ENCODE measurements at places on chromosomes 1 and 21.
A peak's percentile ranks its signal among the peaks of the same experiment; 100 is the strongest.

DNA sequence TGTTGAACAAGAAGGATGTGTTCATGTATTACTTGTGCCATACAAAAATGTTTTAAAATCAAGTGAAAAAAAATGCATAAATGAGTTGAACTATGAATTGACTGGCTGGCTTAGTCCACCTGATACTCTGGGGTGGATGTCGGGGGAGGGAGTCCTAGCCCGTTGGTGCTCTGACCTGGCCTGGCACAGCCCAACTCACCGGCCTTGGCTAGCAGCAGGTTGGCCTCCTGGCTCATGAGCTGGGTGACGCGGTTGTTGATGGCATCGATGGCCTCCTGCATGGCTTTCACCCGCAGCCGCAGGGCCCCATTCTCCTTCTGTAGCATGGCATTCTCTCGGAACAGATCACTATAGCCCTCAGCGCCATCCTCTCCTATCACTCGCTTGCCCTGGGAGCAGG is 21.6 kb downstream of the KIF21B start:
- DNase-seq = no peak

- no peak for DNase-seq
Measured at GRCh38 chr1:101221945-101222429, 14.8 kb upstream of the S1PR1 start.

DNA sequence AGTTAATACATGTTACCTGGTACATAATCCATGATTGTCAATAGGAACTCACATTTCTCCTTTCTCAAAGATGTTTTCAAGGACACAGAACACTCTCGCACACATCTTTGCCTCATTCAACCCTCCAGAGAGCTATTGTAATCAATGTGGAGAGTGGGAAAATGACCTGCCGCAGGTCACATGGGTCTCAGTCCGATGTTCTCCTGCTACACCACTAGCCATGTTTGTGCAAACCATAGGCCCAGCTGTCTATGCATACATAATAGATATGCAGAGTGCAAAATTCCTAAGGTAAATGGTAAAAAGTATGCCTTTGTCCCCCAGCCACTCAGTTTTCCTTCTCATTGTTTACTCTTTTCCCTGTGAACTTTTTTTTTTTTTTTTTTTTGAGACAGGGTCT is 89.2 kb downstream of the ADSS2 start:
- no peak for DNase-seq

- peak; percentile 59 for DNase-seq
Measured at GRCh38 chr1:32464716-32465577, at the start of gene ZBTB8B. Gene ZBTB8B (plus strand): TSS chr1:32465072. CDS start chr1:32470625, 5,553 bp downstream.

DNA sequence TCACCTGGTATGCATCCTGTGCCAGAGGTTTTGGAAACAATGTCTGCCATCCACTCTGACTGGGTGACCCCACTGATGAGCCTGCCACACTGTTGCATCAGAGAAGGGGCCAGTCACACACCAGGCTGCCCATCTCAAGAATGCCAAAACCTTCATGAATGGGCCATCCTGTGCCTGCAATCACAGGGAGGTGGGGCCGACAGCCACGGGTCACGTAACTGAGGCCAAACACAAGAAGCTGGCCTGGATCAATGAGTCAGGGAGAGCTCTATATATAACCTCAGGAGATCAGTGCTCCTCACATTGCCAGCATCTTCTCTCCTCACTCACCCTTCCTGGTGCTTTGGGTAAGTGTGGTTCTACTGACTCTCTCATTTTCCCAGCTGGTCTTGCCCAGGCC is at the start of gene LORICRIN:
Gene LORICRIN (plus strand): TSS at position 301 of the 400 bp plus-strand sequence. CDS start 1,263 bp downstream, outside the sequence.
- no peak for DNase-seq

DNA sequence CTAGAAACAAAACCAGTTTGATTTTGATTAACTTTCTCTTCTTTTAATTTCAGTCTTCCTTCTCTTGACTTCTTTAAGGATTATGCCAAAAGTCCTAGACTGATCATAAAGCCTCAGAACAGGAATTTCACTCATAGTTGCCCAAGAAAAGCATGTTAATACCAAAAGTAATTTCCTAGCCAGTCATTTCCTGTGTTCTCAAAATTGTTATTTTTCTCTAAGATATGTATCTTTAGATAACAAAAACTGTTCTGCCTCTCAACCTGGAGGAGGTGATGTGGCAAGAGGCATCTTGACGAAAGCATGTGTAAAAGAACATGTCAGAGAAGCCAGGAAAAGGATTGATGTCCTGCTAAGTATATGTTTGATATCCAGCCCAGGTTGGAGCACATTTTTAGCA is 78.0 kb upstream of the IPO9 start:
- no peak for DNase-seq

- peak; percentile 53 for DNase-seq
Measured at GRCh38 chr1:200258447-200259375, 151.1 kb downstream of the ZNF281 start.

- peak; percentile 37 for DNase-seq
Measured at GRCh38 chr1:110548381-110548780, 29.4 kb upstream of the KCNA10 start.

- no peak for DNase-seq
Measured at GRCh38 chr1:27581823-27582243, 22.1 kb downstream of the AHDC1 start.

- DNase-seq = no peak
Measured at GRCh38 chr21:30083225-30083945, 83.2 kb downstream of the CLDN17 start.

DNA sequence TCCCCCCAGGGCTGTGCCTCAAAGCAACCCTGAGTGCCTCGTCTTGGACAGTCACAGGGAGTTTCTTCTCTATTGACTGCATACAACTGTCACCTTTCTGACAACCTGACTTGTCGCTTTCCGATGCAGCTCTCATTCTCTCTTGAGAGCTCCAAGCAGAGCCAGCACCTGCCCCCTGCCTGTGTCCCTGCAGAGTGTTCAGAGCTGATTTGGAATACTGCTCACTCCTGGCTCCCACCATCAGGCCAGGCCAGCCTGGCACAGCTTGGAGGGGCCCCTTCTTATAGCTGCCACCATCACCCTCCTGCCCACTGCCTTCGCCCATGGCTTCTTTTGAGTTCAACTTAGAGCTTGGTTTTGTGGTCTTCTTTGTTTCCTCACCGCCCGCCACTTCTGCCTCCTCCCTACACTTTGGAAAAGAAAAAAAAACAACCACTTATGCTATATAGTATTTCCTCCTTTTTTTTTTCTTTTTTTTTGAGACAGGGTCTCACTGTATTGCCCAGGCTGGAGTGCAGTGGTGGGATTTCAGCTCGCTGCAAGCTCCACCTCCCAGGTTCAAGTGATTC is 12.3 kb downstream of the NCF2 start:
- DNase-seq = no peak

GRCh38 chr1:229155472-229155871 is 115.4 kb upstream of the RAB4A start:
- no peak for DNase-seq

GRCh38 chr1:173856014-173856413 is 11.8 kb downstream of the GAS5 start:
- no peak for DNase-seq

DNA sequence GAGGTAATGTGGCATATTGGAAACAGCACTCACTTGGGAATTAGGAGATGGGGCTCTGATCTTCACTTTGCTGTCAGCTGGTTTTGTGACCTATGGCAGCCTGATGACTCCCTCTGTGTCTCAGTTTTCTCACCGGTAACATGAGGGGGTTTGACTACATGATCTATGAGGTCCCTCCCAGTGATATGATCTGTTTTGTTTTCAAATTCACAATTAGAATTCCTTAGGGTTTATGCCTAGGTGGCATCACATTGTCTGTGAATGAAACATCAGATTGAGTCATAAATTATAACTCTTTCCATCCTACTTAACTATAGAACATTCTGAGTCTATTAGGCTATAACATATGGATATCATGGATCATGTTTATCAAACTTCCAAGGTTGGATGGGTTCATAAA is 386.6 kb downstream of the PTBP2 start:
- DNase-seq = no peak

- DNase-seq = no peak
Measured at GRCh38 chr1:182888736-182889531, 49.8 kb downstream of the DHX9 start.

- no peak for DNase-seq
Measured at GRCh38 chr1:28887835-28888682, 26.3 kb upstream of the EPB41 start.

- DNase-seq = no peak
Measured at GRCh38 chr1:18891426-18891780, 11.0 kb downstream of the ALDH4A1 start.

DNA sequence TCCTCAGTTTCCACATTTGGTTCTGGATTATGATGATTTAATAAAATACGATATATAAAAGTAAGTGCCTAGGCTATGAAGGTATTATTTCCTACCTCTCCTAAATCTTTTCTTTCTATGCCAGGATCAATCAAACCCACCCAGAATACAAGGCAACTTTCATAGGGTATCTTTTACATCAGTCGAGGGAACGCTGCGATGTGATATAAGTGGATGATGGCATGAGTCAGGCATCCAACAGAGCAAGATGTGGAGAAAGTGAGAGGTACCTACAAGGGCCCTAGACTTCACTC is 781 bp downstream of the TTLL7 start:
- DNase-seq = no peak

DNA sequence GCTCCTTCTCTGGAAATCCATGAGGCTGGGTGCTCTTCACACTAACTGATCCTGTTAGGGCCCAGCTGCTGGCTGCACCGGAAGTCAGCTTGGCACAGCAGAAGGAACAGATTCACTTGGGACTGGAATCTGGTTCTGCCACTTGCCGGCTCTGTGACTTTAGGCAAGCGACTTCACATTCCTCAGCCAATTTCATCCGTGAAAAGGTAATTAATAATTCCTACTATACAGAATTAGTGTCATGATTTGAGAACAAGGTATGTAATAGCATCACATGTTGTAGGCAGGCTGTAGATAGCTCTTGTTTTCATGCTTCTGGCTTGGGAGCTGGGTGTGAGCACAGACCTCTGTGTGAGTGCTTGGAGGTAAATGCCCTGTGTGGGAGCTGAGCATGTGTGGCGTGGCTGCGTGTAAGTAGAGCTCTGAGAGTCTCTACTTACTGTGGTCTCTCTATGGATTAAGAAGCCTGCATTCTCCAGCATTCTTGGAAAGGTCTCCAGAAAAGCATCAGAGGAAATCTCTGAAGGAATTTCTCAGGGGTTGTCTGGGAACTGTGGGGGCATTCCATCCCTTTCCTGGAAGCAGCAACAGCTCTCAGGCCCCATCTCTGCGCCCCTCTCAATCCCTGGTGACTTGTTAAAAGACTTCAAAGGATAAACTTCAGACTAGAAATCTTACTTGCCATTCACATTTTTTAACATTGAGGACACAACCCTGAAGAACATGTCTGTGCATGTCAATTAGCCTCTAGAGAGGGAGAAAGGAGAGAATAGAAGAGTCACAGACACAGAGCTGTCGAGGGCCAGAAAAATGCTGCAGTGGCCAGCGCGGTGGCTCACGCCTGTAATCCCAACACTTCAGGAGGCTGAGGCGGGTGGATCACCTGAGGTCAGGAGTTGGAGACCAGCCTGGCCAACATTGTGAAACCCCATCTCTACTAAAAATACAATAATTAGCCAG is 47.7 kb upstream of the PPM1J start:
- DNase-seq = no peak

DNA sequence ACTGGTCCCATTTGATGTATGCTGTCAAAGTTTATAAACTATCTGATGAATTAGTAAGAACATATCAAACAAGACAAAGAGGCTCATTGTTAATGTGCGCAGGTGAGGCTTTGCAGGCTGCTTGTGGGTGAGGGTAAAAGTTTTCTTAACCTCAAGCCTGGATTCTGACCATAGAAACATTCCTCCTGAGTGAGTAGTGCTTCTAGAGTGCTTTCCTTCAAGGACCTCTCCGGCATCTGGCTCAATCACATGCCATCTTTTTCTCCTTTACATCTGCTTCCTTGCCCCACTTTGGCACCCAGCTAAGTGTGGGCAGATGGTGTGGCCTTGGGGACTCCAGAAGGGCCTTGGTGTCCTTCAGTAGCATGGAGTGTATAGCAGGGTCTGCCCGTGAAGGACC is 104.0 kb downstream of the ROR1 start:
- DNase-seq = no peak

GRCh38 chr1:53577761-53578100 is 118.5 kb downstream of the DMRTB1 start:
- DNase-seq = no peak

- DNase-seq = peak; percentile 61
Measured at GRCh38 chr1:167714098-167714438, 7.7 kb upstream of the MPZL1 start.

- DNase-seq = no peak
Measured at GRCh38 chr1:84758968-84759491, 68.8 kb upstream of the SSX2IP start.

GRCh38 chr21:27759820-27760219 is 792.9 kb upstream of the ADAMTS5 start:
- DNase-seq = no peak

All from A549 (cell line).